HS-5 (cell line): ENCODE measurements at places on chromosomes 1 and 21.

DNA sequence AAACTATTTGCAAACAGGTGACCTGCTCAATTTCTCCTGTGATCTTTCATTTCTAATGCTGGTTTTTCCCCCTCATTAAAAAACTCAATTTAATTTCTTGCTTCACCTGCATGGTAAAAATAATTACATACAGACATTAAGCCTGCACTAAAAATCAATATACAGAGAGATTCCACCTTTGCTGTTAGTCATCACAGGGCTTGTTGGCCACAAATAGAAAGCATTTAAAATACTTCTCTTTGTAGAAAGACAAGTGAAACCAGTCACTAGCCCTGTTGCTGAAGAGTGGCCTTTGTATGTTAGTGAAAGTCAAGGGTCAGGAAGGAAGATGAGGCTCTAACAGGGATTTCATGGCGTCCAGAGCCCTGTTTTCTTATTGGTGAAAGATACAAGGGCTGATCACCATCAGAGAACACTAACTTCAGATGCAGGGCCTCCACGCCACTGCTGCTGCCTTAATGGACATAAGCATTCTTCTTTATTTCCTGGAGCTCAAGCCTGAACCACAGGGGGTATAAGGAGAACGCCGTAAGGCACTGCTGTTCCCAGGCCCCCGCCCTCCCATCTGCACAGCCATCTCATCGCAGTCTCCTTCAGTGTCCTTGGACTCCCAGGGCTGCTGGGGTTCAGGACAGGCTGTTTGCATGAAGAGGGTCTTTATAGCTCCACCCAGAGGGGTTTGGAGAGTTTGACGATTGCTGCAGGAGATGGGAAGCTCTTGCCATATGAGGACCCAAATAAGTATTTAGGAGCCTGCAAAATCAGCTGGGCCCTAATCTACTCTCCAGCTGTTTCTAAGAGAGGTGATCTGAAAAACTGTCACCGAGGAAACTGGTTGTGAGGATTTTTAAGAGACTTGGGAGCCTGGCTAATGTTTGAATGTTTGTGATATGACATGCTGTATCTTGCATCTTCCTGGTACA, 117.3 kb upstream of the IRF2BP2 start:
- DNase-seq: no peak

DNA sequence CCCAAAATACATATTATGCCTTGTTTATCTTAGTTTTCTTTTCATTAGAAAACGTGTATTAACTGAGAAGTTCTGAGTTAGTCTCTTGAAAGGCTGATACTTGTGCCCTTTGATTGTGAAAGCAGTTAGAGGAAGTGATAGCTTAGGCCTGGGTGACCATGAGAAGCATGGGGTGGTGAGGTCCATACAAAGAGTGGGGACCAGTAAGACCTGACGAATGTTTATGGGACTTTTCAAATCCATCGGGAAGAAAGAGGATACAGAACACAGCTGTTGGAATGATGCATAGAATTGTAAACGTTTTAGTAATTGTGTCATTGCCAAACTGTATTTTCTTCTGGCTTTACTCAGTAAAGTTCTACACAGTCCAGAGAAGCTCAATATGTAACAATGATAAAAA, 259.8 kb downstream of the LMO4 start:
- DNase-seq: no peak

DNA sequence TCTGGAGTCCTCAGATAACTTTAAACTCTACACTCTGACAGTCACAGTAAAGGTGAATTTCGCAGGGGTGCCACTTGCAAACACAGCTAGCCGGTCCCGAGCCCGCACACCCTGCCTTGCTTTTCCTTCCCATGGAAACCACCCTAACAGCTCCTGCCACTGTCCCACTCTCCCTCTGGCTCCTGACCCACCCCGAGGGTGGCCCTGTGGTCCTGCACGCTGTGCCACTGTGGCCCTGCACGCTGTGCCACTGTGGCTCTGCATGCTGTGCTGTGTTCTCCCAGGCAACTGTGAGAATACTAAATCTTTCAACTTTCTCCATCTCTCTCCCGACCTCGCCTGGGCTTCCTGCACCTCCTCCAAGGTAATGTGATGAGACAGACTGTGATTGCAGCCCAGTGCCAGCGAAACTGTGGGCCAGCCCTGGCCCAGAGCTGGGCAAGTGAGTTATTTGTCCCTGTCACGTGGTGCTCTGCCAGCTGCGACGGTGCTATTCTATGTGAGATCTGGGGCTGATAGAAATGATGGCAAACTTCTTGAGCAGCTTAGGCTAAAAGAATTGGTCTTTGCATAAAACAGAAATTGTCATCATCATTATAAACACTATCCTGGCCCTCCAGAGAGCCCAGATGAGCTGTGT, 63.4 kb upstream of the TARBP1 start:
- DNase-seq: no peak

DNA sequence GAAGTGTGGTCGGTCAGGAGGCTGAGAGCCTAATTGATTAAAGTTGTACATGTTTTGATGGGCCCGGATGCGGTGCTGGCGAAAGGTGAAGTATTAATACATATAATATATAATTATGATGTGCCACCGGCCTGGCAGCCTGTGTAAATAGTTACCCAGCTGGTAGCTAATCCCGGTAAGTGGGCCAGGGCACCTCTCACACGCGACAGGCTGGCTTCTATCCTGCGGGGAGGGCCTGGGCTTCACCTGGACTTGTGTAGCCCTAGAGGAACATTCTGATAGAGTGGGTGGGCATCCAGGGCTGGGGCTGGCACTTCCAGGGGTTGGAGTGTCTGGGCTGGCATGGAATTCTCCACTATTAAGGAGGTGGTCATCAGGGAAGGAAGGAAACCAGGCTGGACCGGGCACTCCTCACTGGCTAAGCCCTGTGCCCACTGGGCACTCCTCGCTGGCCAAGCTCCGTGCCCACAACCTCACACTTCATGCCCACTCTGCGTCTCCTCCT, 48.3 kb downstream of the IGSF21 start:
- no peak for DNase-seq

- DNase-seq: no peak
These were observed 4.8 kb downstream of the ATP6V1G3 start for GRCh38 chr1:198535631-198536030.

DNA sequence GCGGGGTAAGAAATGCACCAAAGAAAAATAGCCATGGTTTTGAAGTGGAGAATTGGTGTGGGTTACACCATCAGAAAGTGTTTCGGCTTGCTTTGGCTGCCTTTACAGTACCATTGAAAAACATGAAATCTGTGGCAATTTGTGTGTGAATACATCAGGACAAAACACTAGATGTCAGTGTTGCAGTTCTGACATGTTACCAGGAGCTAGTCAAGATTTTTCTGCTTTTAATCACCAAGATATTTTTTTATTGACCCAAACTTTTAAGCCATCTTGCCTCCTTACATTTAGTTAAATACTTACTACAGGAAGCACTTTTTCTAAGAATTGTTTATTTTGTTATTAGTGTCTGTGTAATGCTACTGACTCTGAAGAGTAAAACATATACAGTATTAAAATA, 14.3 kb downstream of the RRP15 start:
- no peak for DNase-seq

GRCh38 chr1:228163007-228163753, 2.4 kb upstream of the IBA57 start:
- DNase-seq: no peak

DNA sequence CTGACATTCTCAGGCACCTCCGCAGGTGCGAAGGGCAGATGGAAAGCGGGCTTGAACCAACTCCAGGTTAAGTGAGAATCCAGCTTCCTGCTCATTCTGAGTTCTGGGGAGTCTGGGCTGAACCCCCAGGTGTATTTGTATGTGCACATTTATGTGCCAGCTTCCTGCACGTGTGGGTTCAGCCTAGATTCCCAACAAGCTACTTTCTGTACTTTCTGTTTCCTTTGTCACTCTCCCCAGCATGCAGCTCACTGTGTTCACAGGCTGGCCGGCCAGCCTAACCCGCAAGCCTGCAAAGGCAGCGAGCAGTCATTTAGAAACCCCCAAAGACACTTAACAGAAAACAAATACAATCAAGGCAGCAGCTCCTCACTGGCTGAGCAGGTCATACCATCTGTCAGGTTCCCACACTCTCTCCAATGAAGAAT, 1.3 kb upstream of the IL19 start:
- DNase-seq: no peak

- DNase-seq: no peak
These were observed 18.5 kb downstream of the RNASEL start for GRCh38 chr1:182570611-182570970.

DNA sequence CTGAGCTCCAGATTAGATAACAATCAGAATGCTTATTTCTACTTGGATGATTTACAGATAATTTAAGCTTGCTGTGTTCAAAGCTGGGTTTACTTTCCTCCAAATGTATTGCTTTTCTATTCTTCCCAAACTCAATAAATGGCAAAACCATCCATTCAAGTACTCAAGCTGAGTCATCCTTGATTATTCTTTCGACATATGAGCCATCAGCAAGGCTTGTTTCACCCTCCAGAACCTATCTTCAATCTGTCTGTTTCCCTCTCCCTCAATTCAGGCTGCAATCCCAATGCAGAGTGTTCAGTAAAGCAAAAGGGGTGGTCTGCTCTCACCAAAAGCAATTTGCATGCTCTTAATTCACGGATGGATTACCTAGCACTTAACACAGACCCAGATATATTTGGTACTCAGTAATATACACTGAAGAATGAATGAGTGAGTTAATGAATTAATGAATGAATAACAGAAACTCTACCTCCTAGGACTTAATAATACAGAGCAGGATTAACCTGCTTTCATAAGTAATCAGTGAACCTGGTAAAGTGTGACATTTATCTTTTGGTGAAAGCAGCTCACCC, 41.9 kb downstream of the DDR2 start:
- no peak for DNase-seq

DNA sequence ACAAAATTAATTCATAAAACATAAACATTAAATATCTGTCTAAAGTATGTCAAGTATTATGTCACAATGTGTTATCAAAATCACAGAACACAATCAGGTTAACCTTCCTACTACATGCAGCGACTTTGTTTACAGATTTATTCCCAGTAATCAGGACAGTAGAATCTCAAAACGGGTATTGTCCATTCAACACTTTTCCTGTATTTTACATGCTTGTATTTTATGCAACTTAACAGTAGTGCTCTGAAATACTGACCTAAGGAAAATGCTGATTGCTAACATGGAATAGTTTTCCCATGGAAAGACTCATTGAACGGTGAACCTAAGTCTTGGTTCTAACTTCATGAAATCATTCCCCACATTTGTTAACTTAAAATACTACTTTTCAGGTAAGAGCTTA, 2.3 kb downstream of the SERBP1 start:
- no peak for DNase-seq

- DNase-seq: no peak
These were observed 30.9 kb upstream of the TAL1 start for GRCh38 chr1:47262787-47263413.

- DNase-seq: no peak
These were observed 14.9 kb upstream of the CD101 start for GRCh38 chr1:116986421-116987255.

- no peak for DNase-seq
These were observed 134.0 kb upstream of the ARHGEF16 start for GRCh38 chr1:3320246-3321152.

DNA sequence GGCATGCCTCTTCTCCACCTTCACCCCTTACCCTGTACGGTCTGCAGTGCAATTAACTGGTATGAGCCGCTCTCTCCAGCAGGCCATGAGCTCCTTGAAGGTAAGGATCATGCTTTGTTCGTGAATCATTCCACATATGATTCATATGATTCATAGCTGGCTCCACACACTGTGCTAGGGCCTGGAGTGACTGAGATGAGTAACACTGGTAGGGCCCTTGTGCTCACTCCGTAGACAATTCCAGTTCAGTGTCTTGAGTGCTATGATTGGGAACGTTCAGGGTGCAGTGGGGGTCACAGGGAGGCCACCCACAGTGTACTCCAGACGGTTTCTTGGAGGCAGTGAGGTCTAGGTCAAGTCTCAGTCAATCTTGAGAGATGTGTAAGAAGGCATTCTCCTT, 239.8 kb downstream of the LMX1A start:
- DNase-seq: peak; percentile 67

GRCh38 chr1:172480431-172480830, 36.6 kb upstream of the PIGC start:
- DNase-seq: no peak

GRCh38 chr1:20565234-20565633, 12.9 kb downstream of the FAM43B start:
- DNase-seq: no peak

- no peak for DNase-seq
These were observed 238 bp upstream of the SCP2 start for GRCh38 chr1:52926864-52927211.

DNA sequence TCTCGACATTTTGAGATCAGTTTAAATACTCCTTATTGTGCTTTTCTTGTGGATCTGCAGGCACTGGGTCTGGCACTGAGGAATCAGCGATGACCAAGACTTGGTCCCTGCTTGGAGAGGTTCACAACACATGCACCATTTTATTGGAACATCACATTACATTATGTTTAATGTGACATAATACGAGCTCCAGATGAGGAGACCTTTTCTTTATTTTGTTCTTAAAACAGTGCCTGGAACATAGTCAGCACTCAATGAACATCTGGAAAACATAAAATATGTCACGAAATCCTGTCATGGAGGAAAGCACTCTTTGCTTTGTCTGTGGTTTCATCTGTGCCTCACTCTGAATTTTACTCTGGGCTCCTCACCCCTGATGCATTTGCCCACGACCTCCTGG, 110.7 kb downstream of the ST6GALNAC3 start:
- DNase-seq: no peak

GRCh38 chr1:225524570-225524969, 96.7 kb upstream of the LBR start:
- DNase-seq: no peak

DNA sequence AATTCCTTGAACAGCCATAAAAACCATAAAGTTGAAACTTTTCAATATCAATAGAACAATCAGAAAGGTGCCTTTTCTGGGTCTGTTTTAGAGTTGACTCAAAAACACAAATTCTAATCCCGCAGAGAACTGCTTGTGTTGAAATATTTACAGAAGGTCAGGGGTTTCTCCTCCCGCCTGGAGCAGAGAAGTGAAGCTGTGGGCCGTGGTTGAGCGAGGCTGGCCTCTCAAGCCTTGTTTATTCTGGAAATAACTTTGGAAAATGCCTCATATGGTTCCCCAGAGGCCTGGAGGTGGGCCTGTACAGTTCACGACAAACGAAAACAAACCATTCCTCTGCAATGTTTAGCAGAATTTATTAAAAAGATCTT, 90.8 kb upstream of the ERRFI1 start:
- no peak for DNase-seq

DNA sequence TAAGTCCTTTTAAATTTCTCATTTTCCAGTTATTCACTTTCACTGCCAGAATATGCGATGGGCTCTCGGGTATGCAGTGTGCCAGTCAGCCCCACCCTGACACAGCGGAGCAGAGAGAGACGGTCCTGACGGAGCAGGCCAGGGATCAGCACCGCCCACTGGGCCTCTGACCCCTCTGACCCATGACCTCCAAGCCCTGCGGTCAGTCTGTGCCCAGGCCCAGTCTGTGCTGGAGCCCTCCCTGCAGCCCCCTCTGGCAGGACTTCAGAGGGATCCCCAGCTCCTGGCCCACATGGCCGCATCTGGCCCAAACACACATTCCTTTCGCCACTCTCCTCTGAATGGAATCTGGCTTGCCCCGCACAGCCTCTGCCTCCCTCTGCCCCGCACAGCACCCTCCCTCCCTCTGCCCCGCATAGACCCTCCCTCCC, 43.4 kb upstream of the COL6A2 start:
- DNase-seq: no peak
